ENCODE measurements at places on chromosomes 12 and 14.

DNA sequence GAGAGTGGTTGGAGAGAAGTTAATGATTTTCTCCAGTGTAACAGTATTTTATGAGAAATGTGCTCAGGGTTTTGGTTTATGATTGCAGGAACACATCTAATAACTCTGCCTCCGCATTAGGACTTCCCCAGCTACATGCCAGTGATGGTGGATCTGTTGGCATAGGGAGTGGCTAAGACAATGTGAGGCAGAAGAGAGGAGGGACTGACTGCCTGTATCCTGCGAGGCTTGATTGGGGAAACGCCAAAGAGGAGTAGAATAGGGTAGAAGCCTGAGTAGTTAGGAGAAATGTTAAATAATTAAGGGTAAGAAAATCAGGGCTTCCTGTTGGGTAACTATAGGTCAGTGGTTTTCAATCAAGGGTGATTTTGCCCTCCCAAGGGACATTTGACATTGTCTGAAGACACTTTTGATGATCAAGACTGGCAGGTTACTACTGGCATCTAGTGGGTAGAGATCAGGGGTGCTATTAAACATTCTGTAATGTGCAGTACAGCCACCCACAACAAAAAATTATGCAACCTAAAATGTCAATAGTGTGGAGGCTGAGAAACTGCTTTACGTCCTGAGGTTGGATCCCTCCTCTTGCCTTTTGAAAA lies 12.8 kb downstream of the TDG start:
- no peak for ATAC-seq

DNA sequence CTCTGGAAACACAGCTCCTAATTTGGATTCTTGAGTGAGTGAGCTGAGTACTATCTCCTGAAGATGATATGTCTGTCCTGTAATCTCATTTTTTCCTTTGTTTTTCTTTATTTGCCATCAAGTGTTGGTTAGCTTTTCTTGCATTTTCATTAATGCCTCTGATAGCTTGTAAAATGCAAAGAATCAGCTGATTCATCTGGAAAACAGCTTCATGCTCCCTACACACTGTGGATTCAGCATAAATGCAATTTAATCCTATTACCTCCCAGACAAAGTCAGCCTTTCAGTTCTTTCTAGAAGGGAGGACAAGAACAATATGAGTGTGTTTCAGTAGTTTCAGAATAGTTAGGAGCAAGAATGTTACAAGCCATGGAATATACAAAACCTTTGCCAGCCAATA lies 79.4 kb downstream of the DACT1 start:
- no peak for ATAC-seq

- no peak for ATAC-seq
These were observed 3.0 kb downstream of the ANKS1B start for GRCh38 chr12:99981639-99982190.

- ATAC-seq, result no peak
These were observed 250.5 kb upstream of the FLRT2 start for GRCh38 chr14:85279407-85279806.

DNA sequence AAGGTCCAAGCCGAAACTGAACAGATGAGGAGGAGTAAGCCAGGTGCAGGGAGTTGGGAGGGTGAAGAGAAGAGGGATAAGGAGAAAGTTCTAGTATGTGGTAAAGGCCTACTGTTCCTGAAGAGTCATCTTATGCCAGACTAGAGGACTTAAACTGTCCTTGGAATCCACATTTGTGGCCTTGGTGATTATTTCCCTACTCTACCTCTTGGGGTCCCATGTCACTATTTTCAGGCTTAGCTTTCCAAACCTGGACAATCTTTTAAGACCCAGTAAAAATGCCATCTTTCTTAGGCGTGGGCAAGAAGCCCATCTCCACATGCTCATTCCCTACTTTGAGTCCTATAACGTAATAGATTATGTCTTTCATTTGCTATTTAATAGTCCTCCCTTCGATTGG lies 40.1 kb upstream of the CRY1 start:
- ATAC-seq, result no peak

DNA sequence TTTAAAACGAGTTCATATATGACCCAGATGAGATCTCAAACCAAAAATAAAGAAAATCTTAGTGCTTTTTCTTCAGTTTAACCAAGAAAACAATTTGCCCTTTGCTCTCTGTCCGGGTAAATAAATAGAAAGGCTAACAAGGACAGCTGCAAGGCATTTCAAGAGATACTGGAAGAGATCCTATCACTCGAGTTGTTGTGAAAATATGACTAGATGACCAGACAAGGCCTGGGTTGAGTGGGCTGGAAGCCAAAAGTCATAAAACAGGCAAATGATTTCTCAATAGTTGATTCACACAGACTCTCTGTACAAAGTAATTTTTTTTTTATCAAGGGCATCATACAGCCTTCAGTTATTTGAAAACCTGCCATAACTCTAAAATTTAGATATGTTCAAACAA lies 55.9 kb upstream of the AVPR1A start:
- ATAC-seq, result no peak

DNA sequence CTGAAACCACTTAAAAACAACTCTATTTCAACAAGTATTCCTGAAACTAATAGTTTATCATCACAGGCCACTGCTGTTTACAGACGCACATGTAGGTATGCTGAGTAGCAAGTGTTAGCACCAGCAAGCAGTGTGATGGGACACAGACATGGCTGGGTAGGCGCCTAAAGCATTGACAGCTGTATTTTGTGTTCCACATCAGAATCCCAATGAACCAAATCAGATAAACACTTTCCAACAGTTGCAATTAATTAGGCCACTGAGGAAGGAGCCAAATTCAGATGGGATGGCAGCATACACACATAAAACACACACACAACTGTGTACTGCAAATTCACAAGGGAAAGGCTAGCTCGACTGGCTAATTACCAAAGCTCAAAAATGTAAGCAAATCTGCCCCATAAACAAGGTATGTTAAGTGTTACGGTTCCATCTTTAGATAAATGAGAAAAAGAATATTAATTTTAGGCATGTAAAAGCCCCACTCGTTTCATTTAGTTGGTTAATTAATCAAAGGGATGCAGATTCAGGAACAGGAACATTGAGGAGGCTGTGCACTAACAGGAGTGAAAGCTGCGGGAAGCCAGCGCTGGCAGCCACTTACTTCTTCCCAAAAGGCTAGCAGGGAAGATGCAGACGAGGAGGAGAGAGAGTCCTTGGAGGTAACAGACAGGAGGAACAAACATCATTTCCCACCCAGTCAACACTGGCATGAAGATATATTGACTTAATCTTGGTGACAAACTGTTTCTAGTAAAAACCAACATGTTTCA lies 33.4 kb downstream of the AMN start:
- no peak for ATAC-seq

- ATAC-seq, result no peak
These were observed 33.8 kb upstream of the PTGDR start for GRCh38 chr14:52233693-52234092.

DNA sequence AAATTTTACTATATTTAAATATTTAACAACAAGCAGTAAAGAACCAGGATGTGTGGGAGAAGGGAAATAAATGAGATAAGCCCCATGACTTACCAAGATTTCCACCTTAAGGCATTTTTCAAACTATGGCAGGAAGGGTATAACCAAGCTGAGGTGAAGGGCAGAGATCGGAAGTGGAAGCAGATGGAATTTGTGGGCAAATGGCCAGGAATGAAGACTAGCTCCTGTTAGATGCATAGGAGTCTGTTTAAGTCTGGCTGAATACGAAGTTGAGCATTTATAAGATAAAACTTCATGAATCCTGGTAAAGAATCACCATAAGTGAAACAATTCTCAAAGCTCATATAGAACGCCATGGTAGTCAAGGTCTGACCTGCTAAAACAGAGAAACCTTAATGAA lies 163.5 kb downstream of the DIO2 start:
- no peak for ATAC-seq

DNA sequence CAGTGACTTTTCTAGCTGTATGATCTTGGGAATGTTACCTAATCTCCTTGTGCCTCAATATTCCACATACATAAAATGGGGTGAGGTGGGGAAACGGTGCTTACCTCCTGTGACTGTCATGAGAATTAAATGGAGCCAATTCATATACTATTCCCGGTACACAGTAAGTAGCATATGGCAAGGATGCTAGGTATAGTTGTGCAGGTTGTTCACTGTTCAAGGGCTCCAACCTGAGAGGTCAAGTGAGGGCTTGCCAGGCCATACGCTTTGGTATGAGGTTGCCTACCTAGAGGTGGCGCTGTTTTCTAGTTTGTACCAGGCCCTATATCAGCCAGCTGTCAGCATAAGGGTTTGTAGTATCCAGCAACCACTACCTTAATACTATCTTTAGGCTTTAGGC lies 3.6 kb upstream of the BATF start:
- peak; percentile 18 for ATAC-seq

Measured in activated T-helper 17 cell treated with anti-CD3 and anti-CD28 coated beads, Interleukin-2, amount 50 U/mL, for 72 hours (primary cell).